HEK293T (cell line): ENCODE measurements at places on chromosomes 11 and 22.

- no peak for DNase-seq
Measured at GRCh38 chr11:72037554-72038311, 39.0 kb downstream of the IL18BP start.

DNA sequence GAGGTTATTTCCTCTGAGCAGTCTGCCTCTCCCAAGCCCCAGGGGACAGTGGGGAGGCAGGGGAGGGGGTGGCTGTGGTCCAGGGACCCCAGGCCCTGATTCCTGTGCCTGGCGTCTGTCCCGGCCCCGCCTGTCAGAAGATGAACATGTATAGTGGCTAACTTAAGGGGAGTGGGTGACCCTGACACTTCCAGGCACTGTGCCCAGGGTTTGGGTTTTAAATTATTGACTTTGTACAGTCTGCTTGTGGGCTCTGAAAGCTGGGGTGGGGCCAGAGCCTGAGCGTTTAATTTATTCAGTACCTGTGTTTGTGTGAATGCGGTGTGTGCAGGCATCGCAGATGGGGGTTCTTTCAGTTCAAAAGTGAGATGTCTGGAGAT is 3.1 kb downstream of the PIM3 start:
- DNase-seq: no peak

GRCh38 chr11:2885017-2885677 is 428 bp downstream of the CDKN1C start:
- DNase-seq: peak; percentile 48

DNA sequence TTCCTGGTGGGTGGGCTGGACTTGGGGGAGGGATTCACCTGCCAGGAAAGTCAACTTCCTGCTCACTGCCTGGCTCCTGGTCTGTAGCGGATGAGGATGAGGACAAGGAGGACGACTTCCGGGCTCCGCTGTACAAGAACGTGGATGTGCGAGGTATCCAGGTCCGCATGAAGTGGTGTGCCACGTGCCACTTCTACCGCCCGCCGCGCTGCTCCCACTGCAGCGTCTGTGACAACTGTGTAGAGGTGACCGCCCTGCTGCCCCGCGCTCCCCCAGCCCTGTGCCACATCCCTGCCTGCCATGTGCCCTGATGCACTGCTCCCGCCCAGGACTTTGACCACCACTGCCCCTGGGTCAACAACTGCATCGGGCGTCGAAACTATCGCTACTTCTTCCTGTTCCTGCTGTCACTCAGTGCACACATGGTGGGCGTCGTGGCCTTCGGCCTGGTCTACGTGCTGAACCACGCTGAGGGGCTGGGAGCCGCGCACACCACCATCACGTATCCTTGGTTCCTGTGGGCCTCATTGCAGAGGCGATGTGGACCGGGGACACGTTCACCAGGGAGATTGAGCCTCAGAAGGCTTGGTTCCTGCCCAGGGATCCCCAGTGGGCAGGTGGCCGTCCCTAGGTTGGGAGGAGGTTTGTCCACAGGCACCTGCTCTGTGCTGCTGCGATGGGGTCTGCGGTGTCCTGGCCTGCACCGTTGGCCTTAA is 7.9 kb downstream of the ZDHHC8 start:
- DNase-seq: no peak
